Memory B cell (primary cell): ENCODE measurements at places on chromosomes 3 and 15.

DNA sequence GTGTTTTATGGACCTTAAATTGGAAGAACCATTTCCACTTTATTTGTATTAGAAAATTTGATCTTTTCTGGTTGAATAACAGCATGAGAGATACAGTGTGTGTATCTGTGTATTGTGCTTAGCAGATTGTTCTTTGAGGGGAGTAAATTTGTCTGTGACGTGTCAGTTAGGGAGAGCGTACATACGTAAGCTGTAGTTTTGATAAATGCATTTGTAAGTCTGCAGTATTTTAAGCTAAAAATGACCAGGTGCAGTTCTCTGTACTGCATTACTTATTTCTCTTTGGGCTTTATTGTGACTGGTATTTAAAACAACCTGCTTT is 264.8 kb downstream of the ROBO2 start:
- no peak for DNase-seq

DNA sequence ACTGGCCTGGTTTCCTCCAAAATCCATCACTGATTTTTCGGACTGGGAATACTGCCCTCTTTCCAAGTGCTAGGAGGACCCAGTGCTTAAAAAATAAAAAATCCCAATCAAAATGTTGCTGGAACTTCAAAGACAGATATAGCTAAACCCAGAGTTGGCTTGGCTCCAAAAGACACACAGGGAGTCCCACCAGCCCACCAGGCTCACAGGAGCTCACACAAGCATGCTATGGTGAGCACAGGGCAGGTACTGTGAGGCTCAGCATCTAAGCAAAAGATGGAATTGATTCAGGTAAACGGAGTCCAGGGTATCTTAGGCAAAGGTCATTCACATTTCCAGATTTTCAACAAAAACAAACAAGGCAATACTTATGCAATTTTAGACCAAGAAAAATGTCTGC is 3.7 kb downstream of the TRANK1 start:
- DNase-seq = no peak

GRCh38 chr3:11480663-11481298 is 162.9 kb downstream of the VGLL4 start:
- no peak for DNase-seq

DNA sequence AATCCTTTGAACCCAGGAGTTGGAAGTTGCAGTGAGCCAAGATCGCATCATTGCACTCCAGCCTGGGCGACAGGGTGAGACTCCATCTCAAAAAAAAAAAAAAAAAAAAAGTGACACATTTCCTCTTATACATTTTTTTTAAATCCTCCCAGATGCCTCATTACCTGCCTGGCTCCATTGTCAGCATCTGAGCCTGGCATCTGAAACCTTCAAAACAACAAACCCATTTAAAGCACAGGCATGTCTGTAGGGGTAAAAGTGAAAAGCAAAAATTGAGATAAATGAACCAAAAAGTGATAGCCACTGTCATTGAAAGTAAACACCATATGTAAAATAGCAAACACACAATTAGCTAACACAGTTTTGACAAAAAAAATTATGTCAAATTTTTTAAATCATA is 38.6 kb downstream of the OSBPL10 start:
- DNase-seq = no peak

DNA sequence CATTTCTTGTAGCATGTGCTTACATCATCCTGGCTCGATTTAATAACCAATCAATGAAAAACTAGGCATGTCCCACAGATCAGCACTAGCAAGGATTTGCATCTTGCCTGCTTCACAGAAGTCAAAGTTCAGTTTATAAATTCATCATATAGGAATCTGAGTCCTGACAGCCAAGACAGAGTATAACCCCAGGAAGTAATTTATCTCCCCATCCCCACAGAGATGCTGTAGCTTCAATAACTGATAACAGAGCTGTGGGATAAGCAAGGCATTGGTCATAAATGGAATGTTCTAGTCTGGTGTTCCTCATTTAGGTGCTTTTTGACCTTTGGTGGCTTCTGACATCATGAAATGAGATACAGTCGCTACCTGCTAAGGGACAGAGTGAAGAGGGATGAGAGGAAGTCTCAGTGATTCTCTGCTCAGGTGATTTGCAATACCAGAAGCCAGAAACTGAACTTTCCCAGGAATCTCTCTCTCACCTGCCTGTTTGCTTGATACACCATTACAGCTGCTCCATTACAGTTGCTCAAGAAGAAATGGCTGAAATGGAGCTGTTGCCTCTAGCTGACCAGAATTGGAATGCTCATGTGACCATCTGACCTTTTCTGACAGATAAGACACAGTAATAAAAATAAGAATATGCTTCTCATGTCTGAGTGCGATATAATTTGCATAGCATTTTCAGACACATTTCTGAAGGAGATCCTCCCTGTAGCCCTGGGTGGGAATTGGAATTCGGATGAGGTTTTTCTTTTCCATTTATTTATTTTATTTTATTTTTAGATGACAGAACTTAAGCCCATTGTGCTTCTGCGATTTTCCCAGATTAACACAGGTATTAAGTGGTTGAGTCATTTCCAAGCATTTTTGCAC is 217.1 kb upstream of the KCNMB2 start:
- DNase-seq = no peak

GRCh38 chr3:134959516-134959915 is 164.5 kb downstream of the EPHB1 start:
- no peak for DNase-seq

- DNase-seq = no peak
Measured at GRCh38 chr3:5796541-5796940, 609.0 kb downstream of the EDEM1 start.

DNA sequence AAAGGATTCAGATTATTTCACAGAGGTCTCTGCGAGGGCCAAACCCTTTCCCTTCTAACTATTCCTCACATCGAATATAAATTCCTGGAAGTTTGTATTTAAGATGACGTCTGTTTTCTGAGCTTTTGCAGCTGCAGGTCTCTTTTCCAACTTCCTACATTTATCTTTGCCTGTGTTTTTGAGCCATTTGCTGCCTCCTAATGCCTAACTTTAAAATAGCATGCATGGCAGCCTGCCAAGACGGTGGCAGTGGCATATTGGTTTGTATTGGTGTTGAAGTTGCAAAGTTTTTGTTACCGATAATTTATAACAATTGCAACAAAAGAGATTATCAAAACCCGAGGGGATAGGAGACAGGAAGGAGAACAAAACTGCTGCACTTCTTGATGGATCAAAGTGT is 187.1 kb upstream of the DNAJC19 start:
- no peak for DNase-seq

DNA sequence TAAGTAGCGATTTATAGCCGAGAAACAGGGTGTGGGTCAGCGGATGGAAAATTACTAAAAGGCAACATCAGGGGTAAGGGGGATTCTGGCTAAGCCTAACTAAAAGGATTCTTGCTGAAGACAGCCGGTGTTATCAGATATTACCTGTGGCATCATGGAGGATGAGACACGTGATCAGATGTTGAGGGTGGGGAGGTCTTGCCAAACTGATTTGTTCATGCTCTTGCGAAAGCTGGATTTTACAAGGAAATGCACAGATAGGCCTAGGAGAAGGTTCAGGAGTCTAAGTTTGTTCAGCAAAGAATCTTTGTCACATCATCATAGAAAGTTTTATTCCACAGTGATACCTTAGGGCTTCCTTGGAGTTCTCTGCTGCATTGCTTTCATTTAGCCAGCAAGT is 396.8 kb upstream of the TBL1XR1 start:
- DNase-seq = no peak

DNA sequence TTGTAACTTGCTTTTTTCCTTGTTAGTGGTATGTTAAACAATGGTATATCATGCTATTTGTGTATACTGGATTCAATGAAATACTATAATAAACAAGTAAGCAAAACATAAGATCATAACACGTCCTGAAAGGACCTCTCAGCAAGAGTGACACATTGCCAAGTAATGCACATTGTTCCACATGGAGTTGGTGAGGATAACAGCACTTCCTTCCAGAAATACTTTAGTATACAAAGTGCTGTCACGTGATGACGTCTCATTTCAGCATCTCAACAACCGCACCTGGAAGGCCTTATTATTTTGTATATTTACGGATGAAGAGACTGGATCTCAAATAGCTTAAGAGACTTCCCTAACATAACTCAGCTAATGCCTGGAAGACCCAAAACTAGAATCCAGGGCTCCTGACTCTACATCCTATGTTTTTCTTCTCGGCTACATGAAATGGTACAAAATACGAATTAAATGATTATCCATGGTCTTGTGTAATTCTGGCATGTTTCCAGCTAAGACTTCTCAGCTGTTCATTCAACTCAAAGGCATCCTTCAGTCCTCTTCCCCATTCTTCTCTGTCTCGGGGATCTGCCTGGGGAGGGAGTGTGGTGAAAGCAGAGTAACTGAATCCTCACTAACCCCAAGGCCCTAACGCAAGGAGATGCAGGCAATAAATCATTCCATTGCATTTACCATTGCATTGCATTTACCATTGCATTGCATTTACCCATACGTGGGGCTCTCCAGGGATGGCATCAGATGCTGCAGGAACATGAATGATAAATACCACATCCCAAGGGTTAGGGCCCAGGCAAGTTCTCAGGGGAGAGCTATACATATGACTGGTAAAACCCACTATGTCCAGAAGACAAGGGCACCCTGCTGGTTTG is 79.2 kb downstream of the LIPC start:
- DNase-seq = no peak

- DNase-seq = no peak
Measured at GRCh38 chr3:183224180-183224970, 28.7 kb upstream of the B3GNT5 start.

DNA sequence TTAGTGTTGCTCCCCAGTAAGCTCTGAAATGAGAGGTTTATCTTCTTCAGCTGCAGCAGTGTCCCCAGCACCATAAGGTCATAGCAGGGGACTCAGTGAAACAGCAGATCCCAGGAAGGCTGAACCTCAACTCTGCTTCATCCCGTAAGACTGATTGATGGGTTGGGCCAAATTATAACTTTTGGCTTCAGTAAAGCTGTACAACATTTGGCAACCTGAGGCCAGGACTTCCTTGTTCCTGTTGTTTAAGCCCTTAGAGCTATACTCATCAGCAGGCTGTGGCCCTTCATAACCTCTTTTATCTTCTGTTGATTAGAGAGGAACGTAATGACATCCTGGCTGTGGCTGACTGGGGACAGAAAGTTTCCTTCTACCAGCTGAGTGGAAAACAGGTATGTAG is 29.0 kb downstream of the IFT122 start:
- DNase-seq = no peak

- no peak for DNase-seq
Measured at GRCh38 chr15:50496692-50497091, 49.8 kb downstream of the USP50 start.

GRCh38 chr15:25892126-25892525 is 29.0 kb upstream of the ATP10A start:
- DNase-seq = no peak

- no peak for DNase-seq
Measured at GRCh38 chr3:195177422-195178123, 93.4 kb downstream of the XXYLT1 start.

DNA sequence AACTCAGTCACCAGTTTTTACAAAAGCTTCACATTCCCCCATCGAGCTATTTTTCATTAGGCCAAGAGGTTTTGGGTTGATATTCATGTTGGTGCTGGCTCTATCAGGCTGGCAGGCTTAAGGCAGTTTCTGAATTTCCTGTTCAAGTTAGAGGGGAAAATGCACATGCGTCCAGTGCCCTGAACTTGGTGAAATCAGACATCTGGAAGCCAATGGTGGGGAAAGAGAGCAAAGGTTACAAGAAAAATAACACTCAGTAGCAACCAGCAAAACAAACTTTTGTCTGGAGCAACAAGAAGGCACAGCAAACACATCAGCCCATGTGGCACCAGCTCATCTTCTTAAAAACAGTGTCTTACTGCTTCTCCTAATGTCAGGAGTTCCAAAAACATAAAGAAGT is 155.6 kb upstream of the TSC22D2 start:
- DNase-seq = no peak
